CD8-positive, alpha-beta T cell (primary cell): ENCODE measurements at places on chromosomes 11 and 22.

DNA sequence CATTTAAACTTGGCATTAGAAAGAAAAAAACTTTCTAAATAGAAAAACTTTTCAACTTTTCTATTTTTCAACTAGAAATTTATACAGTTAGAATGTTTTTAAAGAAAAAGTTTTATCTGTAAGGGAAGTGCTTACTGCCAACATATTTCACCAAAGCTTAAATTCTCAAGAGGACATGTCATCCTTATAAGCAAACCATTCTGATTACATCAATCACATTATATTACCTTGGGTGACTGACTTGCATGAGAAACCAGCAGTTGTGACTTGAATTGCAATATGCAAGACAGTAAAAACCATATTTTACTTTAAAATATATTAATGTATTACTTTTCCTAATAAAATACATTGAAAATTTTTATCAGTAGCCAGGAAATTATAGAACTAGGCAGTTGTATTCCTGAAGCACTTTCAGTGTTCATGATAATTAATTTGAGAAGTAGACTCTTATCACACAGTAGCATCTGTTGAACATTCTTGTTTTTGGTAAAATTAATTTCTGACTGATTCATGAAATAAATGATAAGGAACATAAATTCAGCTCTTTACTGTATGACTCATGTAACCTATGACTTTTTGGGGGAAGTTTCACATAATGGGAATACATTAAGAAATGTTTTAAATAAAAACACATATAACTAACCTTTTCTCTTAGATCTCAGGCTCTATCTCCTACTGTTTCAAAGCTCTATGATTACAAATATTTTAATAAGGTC, 345.0 kb upstream of the CCDC179 start:
- DNase-seq: no peak

DNA sequence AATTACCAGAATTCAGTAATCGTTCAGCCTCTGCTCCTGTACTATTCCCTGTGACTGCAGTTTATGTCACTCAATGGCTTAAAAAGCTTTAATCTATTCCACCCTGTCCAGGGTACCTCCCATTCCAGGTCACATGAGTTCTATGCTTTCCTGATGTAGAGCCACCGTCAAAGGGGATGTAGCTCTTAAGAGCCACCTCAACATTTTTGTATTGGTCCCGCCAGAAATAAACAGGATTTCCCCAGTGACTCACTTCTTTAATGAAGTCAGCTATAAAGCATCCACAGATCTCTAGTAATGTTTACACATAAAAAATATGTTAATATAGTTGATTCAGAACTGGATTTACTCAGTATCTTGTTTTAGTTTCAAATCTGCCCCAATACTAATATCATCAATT, 1.3 kb upstream of the OR8D1 start:
- no peak for DNase-seq

- DNase-seq: no peak
Measured at GRCh38 chr22:49550141-49550430, 277.6 kb downstream of the BRD1 start.

DNA sequence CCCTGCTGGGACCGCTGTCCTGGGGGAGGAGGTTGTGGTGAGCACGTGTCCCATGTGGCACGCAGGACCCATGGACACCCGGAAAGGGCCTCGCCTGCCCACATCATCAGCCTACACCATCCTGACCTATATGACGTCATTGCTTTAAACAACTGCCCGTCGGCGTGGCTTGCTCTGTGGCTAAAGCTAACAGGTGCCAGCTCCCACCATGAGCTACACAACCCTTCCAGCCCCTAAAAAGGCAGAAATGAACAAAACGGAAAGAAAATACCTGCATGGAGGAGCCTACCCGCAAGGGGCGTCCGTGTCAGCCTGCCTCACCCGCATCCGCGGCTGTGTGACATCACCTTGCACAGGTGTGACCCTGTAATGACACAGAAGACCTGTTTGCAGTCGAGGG, 481.8 kb downstream of the BRD1 start:
- no peak for DNase-seq

DNA sequence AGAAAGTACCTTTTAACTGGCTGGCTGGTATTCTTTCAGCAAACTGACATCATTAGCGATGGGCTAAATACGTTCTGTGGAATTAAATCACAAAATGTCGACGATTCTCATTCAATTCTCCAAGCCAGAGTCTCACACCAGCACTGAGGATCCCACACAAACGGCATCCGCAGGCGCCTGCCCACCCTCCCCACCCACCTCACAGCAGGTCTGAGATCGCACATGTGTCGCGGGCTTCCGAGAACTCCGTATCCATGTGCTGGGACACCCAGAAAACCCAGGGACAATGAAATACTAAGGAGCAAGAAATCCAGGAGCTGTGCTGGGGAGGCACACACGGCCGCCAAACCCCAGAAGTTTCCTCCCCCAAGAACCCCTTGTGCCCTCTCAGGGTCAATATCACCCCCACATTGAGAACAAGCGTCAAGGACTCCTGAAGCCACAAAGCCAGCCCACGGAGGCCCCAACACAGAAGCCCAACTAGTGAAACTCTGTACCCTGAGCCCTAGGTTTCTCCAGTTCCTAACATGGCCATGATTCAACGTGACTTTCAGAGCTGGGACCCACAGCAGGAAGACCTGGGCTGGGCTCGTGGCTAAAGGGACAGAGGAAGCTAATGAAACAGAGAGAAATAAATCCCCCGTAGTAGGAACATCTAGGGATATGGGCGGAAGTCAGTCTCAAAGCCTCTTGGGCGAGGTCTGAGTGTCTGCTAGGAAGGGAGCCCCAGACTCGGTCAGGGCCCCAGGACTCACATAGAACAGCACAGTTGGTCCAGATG, 8.0 kb downstream of the TOLLIP start:
- DNase-seq: no peak

GRCh38 chr11:111933872-111934271, 3.3 kb upstream of the DIXDC1 start:
- no peak for DNase-seq

- no peak for DNase-seq
Measured at GRCh38 chr22:44359496-44360110, 46.9 kb upstream of the SHISAL1 start.

- no peak for DNase-seq
Measured at GRCh38 chr11:72373163-72373562, 61.2 kb downstream of the CLPB start.

DNA sequence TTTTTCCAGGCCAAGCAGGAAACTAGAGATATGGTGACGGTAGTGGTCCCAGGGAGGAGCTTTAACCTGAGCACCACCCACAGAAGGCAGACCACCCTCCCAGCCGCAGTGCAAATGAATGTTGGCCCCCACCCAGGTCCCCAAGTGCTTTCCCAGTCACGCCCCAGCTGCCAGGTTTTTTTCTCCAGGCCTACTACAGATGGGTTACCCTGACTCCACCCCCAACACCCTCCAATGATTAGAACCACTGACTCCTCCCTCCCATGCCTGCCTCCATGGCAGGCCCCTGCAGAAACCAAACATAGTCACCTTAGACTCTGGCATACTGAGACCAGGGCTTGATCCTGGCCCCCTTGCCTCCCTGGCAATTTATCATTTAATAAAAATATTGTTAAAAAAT, 58.7 kb upstream of the CHST1 start:
- DNase-seq: no peak

DNA sequence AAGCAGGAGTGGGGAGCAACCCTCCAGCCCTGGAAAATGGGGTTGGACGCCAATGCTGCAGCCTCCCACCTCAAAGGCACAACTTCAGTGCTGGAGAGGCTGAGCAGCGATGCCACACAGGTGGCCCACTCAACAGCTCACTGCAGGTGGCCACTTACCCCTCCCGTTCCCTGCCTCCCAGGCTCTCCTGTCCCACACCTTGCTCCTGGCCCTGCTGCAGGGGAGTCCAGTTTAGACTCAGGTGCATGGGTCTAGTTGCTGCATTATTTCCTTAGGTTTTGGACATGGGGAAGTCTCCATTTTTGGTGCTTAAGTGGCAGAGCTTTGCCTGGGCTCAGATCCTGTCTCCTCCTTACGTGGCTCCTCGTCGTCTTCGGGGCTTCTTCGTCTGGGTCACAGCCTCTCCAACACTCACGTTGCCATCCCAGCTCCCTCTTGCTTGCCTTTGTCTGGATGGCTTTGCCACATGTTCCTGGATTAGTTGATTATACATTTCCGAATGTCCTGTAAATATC, 898.3 kb downstream of the BRD1 start:
- DNase-seq: no peak

- no peak for DNase-seq
Measured at GRCh38 chr11:75326439-75326810, 25.0 kb downstream of the ARRB1 start.

GRCh38 chr11:111582881-111583280, 19.4 kb upstream of the SIK2 start:
- no peak for DNase-seq

DNA sequence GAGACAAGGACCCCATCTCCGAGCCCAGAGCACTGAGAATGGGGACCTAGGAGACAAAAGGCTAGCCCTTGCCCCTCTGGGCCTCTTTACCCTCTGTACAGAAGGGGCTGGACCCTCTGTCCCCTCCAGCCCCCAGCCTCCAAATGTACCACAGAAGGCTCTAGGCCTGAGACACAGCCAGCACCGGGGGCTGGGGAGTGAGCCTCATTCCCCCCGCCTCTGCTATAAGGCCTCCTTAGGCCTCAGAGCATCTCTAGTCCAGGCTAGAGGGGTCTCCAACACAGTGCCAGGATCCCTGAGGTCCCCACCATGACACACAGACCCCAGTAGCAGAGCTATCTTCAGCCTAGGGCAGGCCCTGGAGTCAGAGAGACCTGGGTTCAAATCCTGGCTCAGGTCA, 4.8 kb downstream of the SMTN start:
- DNase-seq: no peak

GRCh38 chr22:30559889-30560288, 13.3 kb upstream of the SEC14L6 start:
- no peak for DNase-seq

DNA sequence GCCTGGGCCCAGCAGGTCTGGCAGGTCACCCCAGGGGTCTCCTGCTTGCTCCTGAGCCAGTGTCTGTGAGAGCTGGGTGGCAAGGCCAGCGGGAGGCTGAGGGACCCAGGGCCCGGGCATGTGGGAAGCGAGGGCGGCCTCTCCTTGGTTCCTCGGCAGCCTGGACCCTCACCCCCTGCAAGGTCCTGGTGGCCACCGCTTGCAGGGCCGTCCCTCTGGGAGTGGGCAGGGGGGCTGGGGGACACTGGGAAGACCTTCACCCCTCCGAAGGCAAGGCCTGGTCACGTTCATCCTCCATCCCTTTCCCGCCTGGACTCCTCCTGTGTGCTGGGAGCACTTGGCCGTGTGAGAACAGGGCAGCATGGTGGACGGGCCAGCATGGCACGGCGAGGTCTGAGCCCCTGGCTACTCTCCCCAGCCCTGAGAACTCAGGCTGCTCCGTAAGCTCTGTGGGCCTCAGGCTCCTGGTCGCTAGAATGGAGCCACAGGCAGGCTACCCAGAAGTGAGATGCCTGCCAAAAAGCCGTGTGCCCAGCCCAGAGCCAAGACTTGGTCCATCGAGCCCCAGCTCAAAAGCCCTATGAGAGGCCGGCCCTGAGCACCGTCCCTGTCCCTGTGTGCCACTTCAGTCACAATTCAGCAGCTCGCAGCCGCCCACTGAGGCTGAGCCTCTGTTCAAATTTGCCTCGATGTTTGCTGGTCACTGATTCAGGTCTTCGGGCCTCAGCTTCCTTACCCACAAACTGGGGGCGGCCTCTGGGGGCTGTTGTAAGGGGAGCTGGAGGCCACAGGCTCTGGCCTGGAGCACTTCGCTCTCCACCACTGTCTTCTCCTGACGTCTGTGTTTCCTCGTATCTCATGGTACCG, 45.0 kb downstream of the IGLL1 start:
- no peak for DNase-seq

- no peak for DNase-seq
Measured at GRCh38 chr11:20087118-20087521, 73.2 kb downstream of the DBX1 start.

DNA sequence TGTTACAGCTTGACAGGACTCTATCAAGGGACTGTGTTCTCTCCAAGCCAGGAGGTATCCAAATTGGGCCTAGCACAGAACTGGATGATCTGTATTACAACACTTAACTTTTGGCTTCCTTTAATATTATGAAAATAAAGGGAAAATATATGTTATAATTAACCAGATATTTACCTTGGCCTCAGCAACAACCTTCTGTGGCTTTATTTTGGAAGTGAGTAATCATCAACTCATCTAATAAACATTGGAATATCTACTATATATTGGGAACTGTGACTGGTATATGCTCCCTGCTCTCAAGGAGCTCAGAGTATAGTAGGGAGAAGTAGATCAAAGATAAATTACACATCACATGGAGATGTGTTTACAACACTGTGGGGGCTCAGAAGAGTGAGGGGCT, 352.2 kb downstream of the METTL15 start:
- no peak for DNase-seq

DNA sequence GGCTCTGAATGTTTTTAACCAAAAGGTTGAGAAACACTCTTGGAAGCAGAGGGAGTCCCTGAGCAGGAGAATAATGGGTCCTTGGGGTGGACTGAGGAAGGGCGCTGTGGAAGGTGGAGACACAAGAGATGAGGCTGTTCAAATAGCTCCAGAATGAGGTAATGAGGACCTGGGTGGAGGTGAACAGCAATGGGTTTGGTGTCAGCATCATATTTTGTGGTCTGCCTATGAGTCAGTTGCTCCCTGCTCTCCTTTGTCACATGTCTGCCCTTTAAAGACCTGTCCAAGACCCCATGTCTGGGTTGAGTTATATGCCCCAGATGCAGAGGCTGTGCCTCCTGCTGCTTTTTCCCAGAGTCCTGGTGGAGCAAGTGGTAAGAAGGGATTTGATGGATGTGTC, 113.6 kb downstream of the BARX2 start:
- no peak for DNase-seq

DNA sequence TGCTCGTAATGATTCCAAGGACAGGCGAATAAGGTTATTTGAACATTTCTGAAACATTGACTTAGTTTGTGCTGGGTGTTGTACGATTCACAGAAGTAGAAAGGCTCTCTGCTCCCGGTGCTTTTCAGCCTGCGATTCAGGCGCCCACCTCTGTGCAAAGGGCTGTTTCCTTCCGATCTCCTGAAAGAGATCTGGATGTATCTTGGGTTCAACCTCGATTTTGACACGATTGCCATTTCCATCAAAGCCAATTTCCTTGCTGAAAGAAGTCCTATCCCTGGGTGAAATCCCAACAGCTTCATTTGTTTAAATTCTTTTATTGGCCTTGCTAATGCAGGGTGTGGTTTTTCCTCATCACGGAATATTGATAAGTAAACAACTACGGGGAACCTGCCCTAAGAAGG, 1.1 kb upstream of the ZC3H12C start:
- DNase-seq: no peak

DNA sequence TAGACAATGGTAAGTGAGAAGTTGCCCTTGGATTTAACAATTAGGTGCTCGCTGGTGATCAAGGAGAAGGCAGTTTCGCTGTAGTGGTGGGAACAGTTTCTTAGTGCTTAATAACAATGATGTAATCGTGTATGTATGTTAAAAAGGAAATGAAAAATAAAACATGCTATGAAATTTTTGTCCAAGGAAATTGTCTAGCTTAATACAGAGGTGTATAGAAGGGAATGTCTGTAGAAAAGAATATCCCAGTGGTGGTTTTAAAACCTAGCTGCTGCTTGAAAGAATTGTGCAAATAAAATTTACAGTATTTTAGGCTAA, 53.1 kb downstream of the SWAP70 start:
- DNase-seq: no peak
